ENCODE measurements at places on chromosomes 16 and 17.
A peak's percentile ranks its signal among the peaks of the same experiment; 100 is the strongest.

- DNase-seq, result peak; percentile 12
Observed at GRCh38 chr16:68257906-68258800, 6.2 kb upstream of the SLC7A6 start.

GRCh38 chr16:27960619-27961295 lies 102.8 kb downstream of the GSG1L start:
- no peak for DNase-seq

DNA sequence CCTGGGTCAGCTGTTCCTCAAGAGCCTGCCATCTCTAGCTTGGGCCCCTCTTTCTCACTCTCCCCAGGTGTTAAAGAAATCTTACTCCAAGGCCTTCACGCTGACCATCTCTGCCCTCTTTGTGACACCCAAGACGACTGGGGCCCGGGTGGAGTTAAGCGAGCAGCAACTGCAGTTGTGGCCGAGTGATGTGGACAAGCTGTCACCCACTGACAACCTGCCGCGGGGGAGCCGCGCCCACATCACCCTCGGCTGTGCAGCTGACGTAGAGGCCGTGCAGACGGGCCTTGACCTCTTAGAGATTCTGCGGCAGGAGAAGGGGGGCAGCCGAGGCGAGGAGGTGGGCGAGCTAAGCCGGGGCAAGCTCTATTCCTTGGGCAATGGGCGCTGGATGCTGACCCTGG lies 6.8 kb downstream of the CNP start:
- no peak for DNase-seq

DNA sequence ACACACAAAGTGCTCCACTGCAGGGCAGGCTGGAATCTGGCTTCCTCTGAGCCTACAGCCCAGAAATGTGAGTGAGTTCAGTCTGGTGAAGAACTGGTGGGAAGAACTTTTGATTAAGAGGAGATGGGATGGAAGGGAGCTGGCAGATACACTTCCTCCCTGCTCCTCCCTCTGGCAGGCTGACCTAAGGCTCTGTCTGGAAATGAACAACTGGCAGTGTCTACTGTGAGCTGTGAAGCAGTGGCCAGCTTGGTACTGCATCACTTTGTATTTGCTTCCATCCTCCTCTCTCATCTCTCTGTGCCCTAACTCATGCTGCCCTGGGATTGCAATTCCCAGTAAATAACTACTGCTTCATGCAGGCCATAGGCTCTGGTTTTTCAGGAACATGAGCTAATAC lies 45.6 kb downstream of the MAF start:
- DNase-seq, result no peak

- no peak for DNase-seq
Observed at GRCh38 chr17:40548982-40549685, 16.1 kb downstream of the CCR7 start.

- DNase-seq, result no peak
Observed at GRCh38 chr17:78875363-78876093, 27.5 kb downstream of the CEP295NL start.

- no peak for DNase-seq
Observed at GRCh38 chr17:32553168-32553567, 66.4 kb downstream of the CDK5R1 start.

All from AML-193 (cell line).